ENCODE measurements at places on chromosomes 7 and 10. TPM values are rescaled to one million over a fixed set of nuclear protein-coding genes. Genes with fewer than 3 reads are reported as not detected.

- no peak for DNase-seq
Observed at GRCh38 chr7:23247046-23247602, 549 bp downstream of the GPNMB start.

DNA sequence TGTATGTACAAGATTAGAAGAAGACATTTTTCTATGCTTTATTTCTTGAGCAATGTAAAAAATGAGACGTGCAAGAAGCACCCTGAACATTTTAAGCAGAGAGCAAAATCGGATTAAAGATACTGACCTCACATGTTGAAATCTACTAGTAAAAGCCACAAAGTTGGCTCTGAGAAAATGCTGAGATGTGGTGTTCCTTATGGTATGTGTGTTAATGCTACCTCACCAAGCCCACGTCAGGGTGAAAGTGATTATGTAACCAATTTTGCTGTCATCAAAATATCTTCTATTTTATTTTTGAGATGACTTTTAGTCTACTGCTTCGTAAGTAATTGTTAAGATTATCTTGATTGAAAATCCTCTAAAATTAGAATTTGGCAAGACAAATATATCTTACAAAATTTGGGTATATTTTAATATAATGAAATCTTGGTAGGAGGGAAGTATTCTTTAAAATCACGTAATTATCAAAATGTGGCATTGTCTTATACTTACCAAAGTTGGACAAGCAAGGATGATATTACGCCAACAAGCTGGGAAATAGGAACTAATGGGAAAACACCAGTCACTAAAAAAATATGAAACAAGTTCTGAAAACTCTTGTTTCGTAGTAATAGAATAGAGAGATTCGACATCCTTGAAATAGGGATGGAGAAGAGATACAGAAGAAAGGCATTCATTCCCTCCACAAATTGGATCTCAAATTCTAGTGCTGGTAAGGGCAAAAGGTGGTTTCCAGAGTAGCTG, 5.8 kb downstream of the ADO start:
- no peak for DNase-seq

DNA sequence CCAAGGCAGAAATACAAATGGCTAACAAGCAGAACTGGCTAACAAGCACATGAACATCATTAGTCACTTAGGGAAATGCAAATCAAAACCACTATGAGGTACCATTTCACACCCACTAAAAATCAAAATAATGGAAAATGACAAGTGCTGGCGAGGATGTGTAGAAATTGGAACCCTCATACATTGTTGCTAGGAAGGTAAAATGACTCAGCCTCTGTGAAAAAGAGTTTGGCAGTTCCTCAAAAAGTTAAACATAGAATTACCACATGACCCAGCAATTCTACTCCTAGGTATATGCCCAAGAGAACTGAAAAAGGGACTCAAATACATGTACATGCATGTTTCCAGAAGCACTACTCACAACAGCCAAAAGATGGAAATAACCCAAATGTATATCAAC, 52.8 kb upstream of the ANAPC16 start:
- DNase-seq = no peak

CCZ1B gene
- 35.8 TPM for polyA plus RNA-seq

PHYHIPL gene
- polyA plus RNA-seq = 0.67 TPM
